ENCODE measurements at places on chromosomes 11 and 22.

DNA sequence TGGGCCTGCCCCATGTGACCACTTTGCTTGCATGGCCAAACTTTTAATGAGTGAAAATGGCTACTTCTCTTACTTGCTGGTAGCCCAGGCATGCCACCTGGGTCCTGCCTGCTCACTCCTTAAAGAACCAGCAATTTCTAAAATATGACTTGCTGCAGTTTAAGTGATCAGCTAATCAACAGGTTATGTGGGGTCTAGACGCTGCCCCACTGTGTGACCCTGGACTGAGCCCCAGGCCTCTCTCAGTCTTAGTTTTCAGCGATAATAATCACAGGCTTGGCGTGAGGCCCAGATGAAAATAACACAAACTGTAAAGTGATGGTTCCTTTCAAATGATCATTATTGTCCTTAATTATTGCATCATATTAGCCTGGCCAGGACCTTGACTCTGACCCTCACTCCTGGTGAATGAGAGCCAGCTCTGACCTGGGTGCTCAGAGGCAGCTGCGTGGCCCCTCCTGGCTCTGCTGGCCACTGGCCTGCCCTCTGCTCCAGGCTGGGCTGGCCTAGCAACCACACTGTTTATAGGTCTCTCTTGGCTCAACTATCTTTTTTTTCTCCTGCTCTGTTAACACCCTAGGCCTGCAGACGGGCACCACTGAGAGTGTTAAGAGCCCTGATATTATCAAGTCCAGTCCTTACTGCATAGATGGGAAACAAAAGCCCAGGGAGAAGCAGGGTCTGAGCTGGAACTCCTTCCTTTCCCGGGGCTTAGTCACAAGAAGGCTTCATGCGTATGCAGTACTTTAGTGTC is 89.7 kb downstream of the RRM1 start:
- DNase-seq: no peak

GRCh38 chr11:133388975-133389568 is 143.2 kb downstream of the OPCML start:
- no peak for DNase-seq

DNA sequence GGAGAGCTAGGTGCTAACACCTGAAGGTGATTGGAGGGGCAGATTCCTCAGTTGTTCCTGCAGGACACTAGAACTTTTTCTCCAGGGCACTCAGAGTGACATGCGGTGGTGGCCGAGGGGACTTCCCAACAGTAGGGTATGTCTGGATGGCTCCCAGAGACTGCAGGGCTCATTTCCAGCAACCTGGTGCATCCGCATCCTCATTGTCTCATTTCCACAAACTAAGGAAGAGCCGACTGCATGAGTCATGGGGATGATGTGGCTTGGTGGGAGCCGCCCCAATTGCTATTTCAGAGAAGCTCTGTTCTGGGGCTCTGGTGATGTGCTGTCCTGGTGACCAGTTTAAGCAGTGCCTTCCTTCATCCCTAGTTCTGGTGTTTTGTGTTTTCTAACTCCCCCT is 2.8 kb upstream of the ROBO4 start:
- DNase-seq: no peak

- DNase-seq: no peak
Observed at GRCh38 chr11:124878759-124879492, 13.7 kb downstream of the ROBO3 start.

- no peak for DNase-seq
Observed at GRCh38 chr11:3201112-3201581, 17.5 kb downstream of the MRGPRG start.

DNA sequence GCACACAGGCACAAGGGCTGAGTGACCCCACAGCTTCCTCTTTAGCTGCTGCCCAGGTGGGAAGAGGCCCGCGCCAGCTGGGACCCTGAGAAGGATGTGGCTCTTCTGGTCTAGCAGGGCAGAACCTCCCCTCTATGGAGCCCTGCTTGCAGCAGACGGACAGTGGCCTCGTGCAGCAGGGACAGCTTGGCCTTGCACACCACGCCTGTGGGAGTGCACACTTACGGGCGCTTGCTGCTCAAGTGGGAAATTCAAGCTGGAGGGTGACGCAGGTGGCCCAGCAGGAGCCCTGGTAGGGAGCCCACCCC is 971.4 kb downstream of the BRD1 start:
- DNase-seq: no peak

GRCh38 chr11:69339983-69340565 is 46.1 kb downstream of the MYEOV start:
- DNase-seq: no peak

DNA sequence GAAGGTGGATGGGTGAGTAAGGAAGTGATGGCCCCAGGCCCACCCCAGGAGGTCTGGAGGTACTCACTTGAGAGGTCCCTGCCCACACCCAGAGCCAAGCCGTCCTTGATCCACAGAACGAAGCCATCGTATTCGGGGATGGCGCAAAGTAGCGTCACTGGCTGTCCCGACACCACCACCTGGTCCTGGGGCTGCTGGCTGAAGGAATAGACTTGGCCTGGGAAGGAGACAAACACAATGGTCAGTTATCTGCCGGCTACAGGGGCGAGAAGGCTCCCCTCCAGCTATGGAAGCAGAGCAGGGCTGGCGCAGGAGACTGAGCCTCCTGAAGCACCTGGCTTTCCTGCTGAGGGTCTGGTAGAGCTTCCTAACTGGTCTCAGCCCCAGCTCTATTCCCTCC is 171.0 kb downstream of the ST3GAL4 start:
- DNase-seq: no peak

DNA sequence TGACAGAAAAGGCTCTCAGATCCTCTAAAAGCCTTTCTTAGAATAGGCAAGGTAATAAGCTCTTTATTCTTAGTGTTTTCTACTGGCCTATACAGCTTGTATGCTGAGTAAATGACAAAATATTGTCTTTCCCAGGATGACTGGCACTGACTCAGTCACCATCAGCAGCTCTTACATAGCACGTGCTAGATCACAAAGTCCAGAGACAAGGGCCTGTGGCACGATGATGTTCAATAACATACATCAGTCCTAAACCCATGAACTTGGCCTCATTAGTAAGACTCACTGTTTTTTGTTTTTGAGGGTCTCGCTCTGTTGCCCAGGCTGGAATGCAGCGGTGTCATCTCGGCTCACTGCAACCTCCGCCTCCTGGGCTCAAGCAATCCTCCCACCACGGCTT is 42.7 kb downstream of the CELF1 start:
- no peak for DNase-seq

GRCh38 chr11:57205041-57205641 is 23.4 kb downstream of the LRRC55 start:
- no peak for DNase-seq
